Stimulated activated CD4-positive, alpha-beta T cell treated with anti-CD3 and anti-CD28 coated beads, Interleukin-15, amount 100 ng/mL, for 24 hours (primary cell): ENCODE measurements at places on chromosomes 3 and 15.

DNA sequence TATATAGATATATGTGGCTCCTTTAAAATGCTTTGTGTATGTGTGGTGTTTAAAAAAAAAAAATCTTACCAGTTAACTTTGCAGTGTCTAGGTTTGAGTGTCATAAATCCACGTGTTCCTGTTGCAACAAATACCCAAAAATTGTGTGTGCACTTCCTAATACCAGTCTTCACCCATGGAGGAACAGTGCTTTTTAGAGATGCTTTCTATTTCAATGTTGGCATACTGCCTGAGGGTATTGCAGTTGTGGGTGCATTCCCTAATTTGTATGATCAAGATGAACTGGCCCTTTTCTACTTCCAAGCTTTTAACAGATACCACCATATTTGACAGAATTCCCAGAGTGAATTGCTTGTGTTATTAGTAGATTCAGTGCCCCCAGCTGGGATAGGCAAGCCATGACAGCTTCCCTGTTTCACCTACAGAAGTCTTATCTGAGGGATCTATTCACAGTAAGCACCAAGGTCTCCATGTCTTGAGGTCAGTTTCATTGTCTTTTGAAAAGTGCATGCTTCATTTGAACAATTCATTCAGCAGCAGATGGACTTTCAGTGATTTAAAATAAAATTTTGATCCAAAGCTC, 68.9 kb upstream of the GOLGA6B start:
- no peak for DNase-seq

DNA sequence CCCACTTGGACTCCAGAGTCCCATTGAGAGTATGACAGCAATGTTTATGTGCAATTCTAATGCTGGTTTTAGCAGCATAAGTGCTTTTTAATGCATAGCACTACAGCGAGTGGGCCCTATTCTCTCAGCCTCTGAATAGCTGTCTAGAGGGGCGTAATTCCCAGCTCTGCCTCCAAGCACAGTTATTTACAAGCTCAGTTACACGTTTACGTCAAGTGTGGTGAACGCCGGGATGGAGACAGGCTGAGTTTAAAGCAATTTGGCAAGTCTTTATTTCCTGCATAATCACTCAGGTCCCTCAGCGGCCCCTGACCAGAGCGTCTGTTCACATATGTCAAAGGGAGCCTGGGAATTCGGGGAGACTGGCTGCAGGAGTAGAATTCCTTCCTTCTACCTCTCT, 43.9 kb downstream of the SOX14 start:
- no peak for DNase-seq

GRCh38 chr3:113769551-113769950, 22.7 kb downstream of the ATP6V1A start:
- DNase-seq, result no peak

GRCh38 chr15:31605467-31605931, 278.9 kb downstream of the KLF13 start:
- no peak for DNase-seq

- DNase-seq, result no peak
Measured at GRCh38 chr3:158700559-158700958, 28.1 kb upstream of the LXN start.
